ENCODE measurements at places on chromosomes 6 and 20. TPM values are rescaled to one million over a fixed set of nuclear protein-coding genes. Genes with fewer than 3 reads are reported as not detected.

UNC5CL gene
- under 0.01 TPM for total RNA-seq

ULBP1 gene
- 0.37 TPM for total RNA-seq

TRAM2 gene
- 135 TPM for total RNA-seq

ARFGAP1 gene
- total RNA-seq: 51.8 TPM

R3HDML gene
- not detected for total RNA-seq

MYLK4 gene
- total RNA-seq: 0.73 TPM

DPPA5 gene
- not detected for total RNA-seq

HRH3 gene
- not detected for total RNA-seq

COL12A1 gene
- total RNA-seq: 151 TPM

SMIM8 gene
- 4.4 TPM for total RNA-seq

FNDC1 gene
- total RNA-seq: 0.37 TPM

NMBR gene
- total RNA-seq: 0.37 TPM

GJA1 gene
- total RNA-seq: 82.3 TPM

ERVFRD-1 gene
- not detected for total RNA-seq

KIAA0408 gene
- total RNA-seq: 0.39 TPM

ZFP57 gene
- total RNA-seq: 2.7 TPM

LY6G6C gene
- not detected for total RNA-seq

PI3 gene
- not detected for total RNA-seq

STK35 gene
- total RNA-seq: 20.3 TPM

C20orf202 gene
- total RNA-seq: not detected

CAGE1 gene
- total RNA-seq: under 0.01 TPM

C6orf58 gene
- total RNA-seq: not detected

CLIC5 gene
- not detected for total RNA-seq

GLP1R gene
- total RNA-seq: not detected

SLC16A10 gene
- total RNA-seq: not detected

RAD21L1 gene
- total RNA-seq: not detected

PRPH2 gene
- total RNA-seq: 0.78 TPM

ELOVL4 gene
- 8.4 TPM for total RNA-seq

CCR6 gene
- total RNA-seq: not detected
